ENCODE measurements at places on chromosomes 3 and 15.

DNA sequence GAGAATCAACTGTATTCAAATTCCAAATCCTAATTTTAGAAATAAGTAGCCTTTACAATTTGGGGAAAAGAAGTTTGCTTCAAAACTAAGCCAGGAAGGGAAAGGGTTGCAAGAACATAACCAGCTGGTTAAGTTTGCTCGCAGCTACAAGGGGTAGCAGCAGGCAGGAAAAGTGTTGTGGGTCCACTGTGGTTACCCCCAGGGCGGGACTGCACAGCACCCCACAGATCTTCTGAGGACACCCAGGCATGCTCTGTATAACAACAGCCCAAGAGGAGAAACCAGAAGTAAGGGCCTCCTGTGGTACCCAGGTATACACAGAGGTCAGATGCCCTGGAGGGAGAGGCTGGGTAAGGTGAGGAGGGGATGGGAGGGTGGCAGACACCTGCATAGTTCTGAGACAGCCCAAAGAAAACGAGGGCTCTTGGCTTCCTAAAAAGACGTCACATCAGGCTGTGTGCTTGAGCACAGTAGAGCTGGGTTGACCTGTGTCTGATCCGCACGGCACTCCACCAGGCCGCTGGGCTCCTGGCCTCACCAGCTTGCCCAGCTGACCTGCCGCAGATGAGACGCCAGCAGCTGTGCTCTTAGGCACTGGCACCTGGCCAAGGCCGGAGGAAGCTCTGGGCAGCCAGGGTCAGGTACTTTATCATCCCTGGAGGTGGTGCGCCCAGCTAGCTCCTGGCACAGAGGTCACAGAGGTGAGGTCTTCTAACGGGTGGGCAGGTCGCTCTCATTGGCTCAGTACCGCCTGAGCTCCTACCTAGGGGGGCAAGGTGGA lies 81.8 kb upstream of the SNRPA1 start:
- no peak for DNase-seq

DNA sequence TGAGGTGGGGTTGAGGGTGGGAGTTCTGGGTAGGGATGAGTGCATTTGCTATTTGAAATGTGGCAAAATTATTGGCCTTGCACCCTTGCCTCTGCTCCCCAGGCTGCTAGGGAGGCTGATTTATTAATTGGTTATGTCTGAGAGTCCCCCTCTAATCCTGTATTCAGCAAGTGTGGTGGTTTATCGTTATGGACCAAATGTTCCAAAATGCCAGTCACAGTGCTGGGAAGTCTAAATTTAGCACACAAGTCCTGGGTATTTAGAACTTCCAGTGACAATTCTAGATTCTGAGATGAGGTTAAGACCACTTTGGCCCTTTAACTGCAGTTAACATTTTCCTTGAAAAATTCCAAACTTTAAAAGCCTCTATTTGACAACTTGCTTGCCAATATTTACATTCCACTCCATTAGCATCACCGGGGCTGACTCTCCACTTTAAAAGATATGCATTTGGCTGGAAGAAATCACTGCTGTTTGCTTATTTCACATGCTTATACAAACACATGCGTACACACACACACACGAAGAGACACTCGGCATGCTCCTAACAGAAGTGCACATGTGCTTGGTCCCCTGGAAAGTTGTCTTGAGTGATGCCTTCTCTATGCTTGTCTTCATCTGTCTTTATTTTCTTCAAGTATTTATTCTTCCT lies 247.7 kb downstream of the IL20RB start:
- no peak for DNase-seq

DNA sequence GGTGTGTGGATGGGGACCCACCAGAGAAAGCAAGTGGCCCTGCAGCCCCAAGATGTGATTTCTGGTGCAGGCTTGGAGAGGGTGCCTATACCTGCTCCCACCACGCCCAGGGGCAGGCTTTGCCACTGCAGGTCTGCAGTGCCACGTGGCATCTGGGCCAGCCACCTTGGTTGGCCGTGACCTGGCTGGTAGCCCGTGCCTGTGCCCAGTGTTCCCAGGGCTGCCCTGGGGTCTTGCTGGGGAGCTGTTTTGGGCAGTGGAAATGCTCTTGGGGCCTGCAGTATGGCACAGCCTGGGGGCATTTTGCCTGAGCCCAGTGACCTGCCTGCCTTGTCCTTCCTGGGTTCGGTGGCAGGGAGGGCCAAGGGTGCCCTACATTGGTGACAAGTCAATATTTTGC lies 203.4 kb downstream of the UBE3A start:
- DNase-seq, result no peak

GRCh38 chr3:139110072-139110830 lies 65.6 kb upstream of the PRR23C start:
- DNase-seq, result no peak
